Effector CD4-positive, alpha-beta T cell (primary cell): ENCODE measurements at places on chromosomes 4 and X.

DNA sequence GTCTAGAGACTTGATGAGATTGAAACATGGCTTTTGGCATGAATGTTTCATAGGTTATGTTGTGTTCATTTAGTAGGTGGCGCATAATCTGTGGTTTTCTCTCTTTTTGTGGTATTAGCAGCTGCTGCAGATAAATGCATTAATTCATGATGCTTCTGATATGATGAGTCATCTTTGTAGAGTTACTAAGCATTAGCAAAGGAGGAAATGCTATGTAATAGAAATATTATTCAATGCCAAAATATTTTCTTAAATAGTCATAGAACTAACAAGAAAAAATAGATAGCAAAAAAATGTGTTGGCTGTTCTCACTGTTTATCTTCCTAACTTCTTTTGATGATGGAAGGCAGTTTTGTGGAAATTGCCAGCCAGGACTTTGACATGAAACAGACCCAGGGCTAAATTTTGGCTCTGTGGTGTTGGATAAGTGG, 3.6 kb downstream of the ZXDB start:
- DNase-seq, result no peak

- DNase-seq, result no peak
Measured at GRCh38 chrX:118347131-118347530, 1.2 kb downstream of the WDR44 start.

DNA sequence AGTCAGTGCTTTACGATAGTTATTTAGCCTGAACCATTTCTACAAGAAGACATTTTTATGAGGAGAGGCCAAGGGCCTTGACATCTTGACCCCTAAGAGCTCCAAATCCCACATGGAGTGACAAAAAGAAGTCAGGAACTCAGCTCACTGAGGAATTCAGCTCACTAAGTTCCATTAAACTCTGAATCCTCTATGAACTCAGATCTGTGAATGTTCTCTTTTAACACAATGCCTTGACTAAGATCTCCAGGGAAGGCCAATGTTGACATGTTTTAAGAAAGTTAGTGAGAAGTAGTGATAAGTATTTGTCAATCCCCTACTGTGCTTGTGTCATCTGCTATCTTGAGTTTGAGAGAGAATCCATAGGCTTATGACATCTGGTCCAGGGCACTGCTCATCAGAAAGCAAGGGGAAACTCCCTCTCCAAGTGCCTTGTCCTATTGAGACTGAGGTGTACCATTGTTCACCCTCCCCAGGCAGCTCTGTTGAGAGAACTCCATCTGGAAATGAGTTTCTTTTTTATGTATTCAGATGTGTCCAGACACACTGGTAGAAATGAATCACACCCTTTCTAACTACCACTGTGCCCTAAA, 68.7 kb upstream of the PCDH19 start:
- no peak for DNase-seq

GRCh38 chr4:89397441-89397840, 89.8 kb upstream of the GPRIN3 start:
- DNase-seq, result no peak

DNA sequence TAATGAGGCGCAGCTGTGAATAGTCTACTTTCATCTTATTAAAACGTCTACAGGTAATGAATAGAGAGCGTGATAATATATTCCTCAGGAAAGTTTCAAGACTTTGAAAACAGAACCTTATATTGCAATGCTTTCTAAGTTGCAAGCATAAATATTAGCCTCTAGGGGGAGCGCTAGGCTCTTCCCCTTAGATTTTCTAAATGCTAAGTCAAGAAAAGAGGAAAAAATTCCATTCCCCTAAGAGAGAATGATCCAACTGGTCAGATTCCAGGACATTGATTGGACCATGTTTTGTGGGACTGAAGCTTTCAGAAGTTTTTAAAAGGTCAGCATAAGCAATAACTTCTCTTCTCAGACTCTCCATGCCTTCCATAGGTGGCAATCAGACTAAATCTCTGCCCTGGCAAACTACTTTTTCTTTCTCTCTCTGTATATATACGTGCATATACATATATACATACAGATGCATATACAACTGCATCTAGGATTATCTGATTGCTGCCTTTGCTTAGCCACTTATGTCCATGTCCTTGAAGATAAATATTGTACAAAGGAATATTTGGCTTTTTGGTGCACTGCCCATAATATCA, 492.9 kb downstream of the INPP4B start:
- DNase-seq, result peak; percentile 10

- DNase-seq, result no peak
Measured at GRCh38 chr4:20512033-20512792, 188.0 kb upstream of the PACRGL start.

DNA sequence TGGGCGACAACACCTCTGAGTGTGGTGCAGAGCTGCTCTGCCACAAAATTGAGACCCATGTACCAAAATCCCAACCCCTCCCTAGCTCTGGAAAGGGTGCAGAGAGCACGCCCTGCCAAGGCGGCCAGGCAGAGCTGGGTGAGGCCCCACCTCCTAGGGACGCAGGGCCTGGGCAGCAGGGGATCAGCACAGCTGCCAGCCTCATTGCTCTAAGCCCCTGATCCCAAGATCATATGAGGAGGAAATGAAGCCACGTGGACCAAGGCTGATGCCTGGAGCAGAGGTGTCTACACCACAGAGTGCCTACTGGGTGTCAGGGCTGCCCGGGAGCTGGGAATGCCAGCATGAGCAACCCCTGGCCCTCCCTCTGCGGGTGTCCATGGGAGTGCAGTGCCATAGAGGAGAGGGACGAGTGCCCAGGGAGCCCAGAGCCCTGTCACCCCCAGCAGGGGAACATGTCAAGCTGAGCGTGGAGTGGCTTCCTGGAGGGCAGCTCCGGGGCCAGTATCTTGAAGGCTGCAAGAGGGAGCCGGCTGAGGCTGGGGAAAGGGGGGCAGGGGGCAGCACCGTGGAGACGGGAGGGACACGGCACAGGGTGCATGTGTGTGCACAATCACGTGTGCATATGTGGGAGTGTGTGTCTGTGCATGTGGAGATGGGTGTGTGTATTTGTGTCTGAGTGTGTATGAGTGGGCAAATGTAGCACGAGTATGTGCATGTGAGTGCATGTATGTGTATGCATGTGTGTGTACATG, 63.9 kb upstream of the PSAPL1 start:
- DNase-seq, result no peak

- DNase-seq, result peak; percentile 21
Measured at GRCh38 chr4:26028793-26029567, 115.0 kb downstream of the SMIM20 start.

- DNase-seq, result no peak
Measured at GRCh38 chr4:88706574-88706973, 8.9 kb upstream of the NAP1L5 start.

DNA sequence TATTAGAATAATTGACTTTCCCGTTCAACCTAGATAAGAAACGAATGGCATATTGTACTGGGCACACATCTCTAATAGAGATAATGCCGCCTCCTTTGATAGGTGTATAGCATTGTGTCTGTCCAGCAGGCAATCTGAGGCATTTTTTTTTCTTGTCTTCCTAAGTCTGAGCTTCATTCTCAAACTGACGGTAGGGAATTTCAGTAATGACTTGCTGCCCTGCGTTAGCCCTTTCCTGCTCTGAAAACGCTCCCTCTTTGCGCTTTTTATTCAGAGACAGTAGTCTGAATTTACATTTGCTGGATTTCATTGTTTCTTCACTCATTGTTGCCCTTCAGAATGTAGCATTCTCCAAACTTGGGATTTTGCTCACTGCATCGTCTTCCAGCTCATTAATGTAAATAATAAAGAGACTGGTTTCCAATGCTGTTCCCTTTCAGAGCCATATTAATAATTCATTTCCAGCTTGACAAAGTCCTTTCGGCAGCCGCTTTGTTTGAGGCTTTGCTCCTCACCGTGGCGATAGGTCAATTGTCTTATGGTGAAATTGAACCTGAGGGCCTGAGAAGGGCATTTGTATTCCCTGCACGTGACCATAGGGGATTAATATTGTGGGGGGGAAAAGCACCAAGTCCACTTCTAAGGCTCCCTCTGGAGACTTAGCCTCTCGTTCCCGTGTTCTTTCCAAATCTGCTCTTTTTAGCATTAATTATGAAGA, 412.1 kb downstream of the SMARCA1 start:
- no peak for DNase-seq

- no peak for DNase-seq
Measured at GRCh38 chr4:176741253-176741652, 51.5 kb downstream of the VEGFC start.
